GM20000 (cell line): ENCODE measurements at places on chromosomes 12 and 14.

GRCh38 chr12:111556676-111557075 is 42.4 kb downstream of the ATXN2 start:
- no peak for DNase-seq

GRCh38 chr12:113051759-113052158 is 4.8 kb upstream of the DTX1 start:
- no peak for DNase-seq

DNA sequence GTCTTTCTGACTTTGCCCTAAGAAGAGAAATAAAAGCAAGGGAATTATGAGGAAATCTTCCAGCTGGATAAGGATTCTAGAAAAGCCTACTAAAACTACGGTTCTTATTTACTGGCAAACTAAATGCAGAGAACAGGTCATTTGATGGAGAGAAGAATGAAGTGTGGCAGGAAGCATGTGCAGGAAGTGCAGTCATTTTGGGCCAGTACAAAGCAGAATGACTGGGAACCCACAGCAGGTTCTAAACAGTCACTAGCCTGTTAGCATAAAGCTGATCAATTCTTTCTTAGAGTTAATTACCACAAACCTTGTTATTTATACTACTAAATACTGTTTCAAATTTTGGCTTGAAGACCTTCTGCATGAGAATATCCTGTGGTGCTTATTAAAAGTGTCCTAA is 36.7 kb downstream of the CFAP54 start:
- DNase-seq: no peak

DNA sequence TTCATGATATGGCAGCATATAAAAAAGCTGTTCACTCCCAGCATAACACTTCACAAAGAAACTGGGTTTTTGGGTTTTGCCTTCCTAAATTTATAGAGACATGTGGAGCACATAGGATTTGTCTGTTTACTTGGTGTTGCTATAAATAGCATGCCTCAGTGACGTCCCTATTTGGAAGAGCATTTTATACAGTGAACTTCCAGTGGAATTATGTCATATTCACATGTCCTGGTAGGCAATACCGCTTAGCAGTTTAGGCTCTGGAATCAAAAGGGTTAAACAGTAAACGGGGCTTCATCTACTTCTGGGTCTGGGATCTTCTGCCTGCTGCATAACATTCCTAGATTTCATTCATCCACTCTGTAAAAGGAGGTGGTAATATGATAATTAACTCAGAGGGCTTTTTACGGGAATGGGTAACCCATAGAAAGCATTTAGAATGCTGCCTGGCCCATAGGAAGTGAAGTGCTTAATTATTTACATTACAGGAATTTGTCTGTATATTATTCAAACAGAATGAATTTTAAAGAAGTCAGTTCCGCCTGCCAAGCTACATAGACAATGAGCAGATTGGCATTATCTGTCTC is 396.1 kb downstream of the TMTC2 start:
- no peak for DNase-seq

GRCh38 chr12:21879312-21879711 is 61.9 kb downstream of the ABCC9 start:
- no peak for DNase-seq
